ENCODE measurements at places on chromosomes 6 and 20.

DNA sequence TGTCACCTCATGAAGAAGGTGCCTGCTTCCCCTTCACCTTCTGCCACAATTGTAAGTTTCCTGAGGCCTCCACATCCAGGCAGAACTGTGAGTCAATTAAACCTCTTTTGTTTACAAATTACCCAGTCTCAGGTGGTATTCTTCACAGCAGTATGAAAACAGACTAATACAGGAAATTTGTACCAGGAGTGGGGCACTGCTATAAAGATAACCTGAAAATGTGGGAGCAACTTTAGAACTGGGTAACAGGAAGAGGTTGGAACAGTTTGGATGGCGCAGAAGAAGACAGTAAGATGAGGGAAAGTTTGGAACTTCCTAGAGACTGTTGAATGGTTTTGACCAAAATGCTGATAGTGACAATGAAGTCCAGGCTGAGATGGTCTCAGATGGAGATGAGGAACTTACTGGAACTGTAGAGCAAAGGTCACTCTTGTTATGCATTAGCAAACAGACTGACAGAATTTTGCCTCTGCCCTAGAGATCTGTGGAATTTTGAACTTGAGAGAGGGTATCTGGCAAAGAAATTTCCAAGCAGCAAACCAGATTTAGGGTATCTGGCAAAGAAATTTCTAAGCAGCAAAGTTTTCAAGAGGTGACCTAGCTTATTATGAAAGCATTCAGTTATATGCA, 23.5 kb upstream of the COL21A1 start:
- DNase-seq, result no peak

DNA sequence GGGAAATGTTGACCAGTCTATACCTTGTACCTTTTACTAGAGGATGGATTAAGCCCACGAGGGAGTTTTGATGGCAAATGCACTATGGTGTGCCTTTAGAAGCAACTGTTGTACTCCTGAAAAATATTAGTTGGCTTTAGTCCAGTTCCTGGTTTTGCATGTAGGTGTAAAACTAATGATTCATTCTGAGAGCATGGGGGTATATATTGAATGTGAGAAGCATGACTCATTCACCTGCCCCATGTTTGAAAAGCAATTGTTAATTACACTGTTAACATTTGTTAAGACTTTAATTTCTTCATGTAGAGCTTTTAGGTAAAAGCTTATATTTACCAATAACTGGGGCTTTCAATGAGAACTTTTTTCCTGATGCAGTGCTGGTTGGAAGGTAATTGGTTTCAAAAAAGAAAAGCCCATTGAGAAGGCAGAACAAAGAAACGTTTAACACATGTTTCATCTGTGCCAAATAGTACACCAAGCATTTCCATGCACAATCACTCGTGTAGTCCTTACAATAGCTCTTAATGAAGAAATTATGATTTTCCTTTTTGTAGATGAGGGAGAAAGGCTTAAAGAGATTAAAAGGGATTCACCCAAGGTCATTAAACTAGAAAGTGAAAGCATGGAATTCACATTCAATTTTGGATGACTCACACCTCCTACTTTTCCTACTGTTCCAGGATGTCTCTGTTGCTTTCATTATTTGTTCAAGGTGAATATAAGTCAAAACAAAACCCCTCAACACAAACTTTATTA, 134.1 kb downstream of the CCDC170 start:
- no peak for DNase-seq

DNA sequence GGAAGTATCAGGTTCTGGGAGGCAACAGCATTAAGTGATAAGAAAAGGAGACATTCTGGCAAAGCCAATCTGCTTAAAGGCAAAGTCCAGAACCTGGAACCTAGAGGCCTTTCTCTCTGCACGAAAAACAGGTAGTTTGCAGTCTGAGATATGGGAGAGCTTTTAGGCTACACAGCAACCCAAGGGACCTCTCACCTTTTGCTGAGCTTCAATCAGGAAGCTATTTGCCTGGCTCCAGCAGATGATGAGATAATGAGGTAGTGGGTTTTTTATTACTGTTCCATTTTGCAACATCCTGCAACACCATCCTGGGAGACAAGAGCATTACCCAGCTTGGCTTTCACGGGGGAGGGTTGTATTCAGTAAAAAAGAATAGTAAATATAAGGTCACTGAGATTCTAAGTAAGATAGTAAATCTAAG, 143.1 kb downstream of the ADGRG6 start:
- no peak for DNase-seq

- no peak for DNase-seq
Measured at GRCh38 chr6:16765235-16765634, 4.0 kb upstream of the ATXN1 start.

DNA sequence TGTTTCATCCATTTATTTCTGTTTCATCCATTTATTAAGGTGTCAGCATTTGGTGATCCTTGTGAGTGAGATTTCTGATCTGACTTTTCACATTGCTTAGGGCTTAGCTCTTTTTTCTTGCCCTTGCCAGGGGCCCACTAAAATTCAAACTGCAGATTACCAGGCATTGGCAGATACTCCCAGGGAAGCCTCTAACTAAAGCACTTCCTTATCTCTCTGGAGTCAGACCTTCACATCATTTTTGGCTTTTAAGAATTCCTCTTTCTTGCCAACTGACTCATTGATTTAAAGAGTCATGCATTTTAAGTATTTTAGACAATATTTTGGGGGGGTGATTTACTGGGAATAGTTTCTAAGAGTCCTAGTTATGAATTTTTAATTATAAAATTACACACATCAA, 2.6 kb upstream of the WFDC8 start:
- no peak for DNase-seq

DNA sequence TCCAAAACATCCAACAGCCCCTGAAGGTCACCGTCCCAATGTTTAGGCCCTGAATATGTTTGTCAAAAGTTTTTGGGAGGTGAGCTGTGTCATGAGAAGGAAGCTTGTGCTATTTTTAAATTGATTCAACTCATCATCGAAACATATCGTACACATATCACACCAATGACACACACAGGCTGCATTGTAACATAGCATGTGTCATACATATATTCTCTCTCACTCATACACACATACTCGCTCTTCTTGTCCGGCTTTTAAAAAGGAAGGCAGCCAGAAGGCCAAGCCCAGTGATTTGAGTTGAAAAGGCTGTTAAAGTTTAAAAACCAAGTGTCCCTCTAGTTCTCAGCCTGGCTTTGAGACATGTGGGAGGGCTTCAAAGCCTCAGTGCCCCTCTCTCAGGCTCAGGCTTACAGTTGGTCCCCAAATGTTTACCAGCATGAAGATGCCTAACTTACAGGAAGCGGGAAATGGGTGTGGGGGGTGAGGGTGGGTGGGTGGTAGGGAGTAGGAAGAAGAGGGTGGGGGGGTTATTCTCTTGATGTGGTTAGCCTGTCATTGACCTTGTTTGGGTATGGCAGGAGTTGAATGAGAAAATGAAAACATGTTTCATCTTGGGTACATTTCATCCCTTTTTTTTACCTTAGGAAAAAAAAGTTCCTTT, 3.3 kb upstream of the PRDM1 start:
- no peak for DNase-seq

GRCh38 chr6:52612336-52613054, 35.6 kb upstream of the TRAM2 start:
- no peak for DNase-seq
